ENCODE measurements at places on chromosomes 3 and 15. TPM values are rescaled to one million over a fixed set of nuclear protein-coding genes. Genes with fewer than 3 reads are reported as not detected.

Gene CFAP100
- not detected for total RNA-seq

Gene RETNLB
- total RNA-seq = 89.0 TPM

Gene SPTBN5
- 0.64 TPM for total RNA-seq

Gene DUOXA2
- total RNA-seq = 4.9 TPM

Gene PLCB2
- total RNA-seq = 11.2 TPM

Gene AQP9
- total RNA-seq = 0.27 TPM

Gene GRK7
- not detected for total RNA-seq

Gene EPHA3
- 1.0 TPM for total RNA-seq

Gene PRR23A
- not detected for total RNA-seq

Gene ZNF639
- total RNA-seq = 25.3 TPM

Gene AP3B2
- 1.3 TPM for total RNA-seq

Gene ALDH1L1
- 26.7 TPM for total RNA-seq

Gene GPR27
- total RNA-seq = 0.70 TPM

Gene ANKRD34C
- total RNA-seq = not detected

Gene TAGLN3
- 1.0 TPM for total RNA-seq

Gene GOLGA8S
- 0.17 TPM for total RNA-seq

Gene ADAMTSL3
- 1.6 TPM for total RNA-seq

Gene TRIM42
- total RNA-seq = not detected

GRCh38 chr15:100667405-100668347 lies 65.3 kb downstream of the ASB7 start:
- DNase-seq = no peak

- DNase-seq = no peak
These were observed 483.5 kb downstream of the GABRG3 start for GRCh38 chr15:27454281-27455075.

DNA sequence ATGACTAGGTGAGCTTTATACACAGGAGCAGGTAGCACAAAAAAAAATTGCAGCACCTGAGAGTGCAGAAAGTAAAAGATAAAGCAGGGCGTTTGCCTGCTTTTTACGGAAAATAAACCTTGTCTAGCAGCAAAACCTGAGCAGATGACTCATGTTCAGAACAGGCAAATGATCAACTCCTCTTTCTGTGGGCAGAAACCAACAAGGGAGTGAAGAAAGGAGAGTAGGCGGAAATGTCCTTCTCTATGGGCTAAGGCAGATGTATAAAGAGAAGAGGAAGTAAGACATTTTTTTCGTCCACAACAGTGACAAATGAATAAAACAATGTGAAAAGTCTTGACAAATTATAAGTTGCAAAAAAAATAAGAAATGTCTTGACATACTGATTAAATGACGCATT lies 24.5 kb upstream of the GMNC start:
- no peak for DNase-seq

- no peak for DNase-seq
These were observed 120.7 kb upstream of the LINGO1 start for GRCh38 chr15:77753281-77753873.

GRCh38 chr15:76512971-76513370 lies 176.4 kb downstream of the ISL2 start:
- DNase-seq = no peak

DNA sequence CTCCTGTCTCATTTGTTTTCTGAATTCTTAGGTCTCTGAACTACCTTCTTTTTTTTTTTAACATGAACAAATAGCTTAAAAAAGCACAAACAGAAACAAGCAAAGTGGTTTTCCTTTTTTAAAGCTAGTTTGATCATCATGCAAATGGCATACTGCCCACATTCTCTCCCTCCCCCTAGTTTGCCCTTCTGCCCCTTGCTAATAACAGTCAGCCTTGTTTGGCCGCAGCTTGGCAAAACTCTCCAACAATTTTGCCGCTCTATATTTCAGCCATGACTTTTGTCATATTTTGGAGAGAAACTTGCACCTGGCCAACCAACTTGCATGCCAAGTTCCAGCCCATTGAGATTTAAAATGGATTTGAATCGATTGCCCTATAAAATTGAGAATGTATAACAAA lies 666.0 kb upstream of the NR2F2 start:
- no peak for DNase-seq

DNA sequence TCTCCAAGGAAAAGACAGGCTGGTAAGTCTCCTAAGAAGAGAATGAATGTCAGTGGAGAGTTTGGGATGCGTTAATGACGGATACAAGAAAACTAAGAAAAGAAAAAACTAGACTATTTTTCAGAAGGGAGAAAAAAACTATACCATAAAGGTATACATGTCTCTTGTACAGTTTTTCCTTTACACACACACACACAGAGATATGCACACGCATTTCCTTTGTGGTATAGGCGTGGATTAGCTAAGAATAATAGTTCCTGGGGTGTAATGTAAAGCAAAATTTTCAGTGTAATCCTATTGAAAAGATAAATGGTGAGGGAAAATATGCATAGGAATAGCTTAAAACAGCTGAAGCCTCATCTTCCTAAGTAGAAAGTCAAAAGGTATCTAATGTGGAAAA lies 36.3 kb downstream of the GABPB1 start:
- DNase-seq = no peak

GRCh38 chr3:132347811-132348210 lies 30.6 kb downstream of the ACP3 start:
- no peak for DNase-seq

DNA sequence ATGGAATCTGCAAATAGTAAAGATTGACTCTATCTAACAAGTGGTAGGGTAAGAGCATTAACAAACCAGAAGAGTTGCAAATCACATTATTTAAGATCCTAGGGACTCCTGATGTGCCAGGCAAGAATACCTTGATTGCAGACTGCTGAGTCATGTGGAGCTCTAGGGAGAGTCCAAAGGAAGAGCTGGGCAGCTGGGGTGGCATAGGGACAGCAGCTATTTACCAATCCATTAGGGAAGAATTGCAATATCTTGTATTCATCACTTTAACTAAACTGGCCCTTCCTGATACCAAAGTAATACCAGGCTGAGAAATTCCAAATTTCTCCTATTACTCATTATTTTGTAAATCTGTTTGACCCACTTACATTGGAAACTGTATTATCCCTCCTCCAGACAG lies 52.2 kb upstream of the ACP3 start:
- no peak for DNase-seq

GRCh38 chr15:63504247-63504978 lies at the start of gene USP3:
TSS of gene USP3 (plus strand) at chr15:63504593. CDS start at chr15:63504740, 147 bp downstream.
- peak; percentile 94 for DNase-seq

- no peak for DNase-seq
These were observed 115.0 kb downstream of the ALDH1A2 start for GRCh38 chr15:57950381-57950946.

DNA sequence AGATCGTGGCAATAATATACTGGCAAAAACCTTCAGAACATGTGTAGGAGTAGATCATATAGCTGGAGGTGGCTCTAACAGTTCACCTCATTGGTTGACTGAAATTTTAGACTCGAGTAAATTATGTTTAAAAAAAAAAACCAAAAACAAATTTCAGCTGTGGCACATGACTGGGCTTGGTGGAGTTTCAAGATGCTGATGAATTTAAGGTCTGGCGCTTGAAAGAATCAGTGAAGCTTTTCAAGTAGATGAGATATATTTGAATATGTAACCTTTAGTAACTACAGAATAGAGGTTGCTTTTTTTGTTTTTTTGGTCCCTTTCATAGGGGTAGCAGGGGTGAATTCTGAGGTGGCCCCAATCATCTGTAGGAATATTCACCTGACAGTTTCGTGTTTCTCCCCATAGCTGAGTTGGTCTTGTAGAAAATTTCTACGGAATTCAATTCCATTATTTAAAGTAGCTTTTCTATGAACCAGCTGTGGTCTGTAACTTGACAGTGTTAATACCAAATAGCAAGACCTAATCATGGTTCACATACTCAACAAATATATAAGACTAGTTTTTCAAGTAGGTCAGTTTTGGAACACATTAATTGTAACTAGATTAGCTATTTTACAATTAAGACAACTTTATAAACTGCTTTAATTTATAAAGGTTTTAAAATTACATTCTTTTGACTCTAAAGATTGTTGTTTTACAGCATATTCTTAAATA lies 65.6 kb downstream of the MAP4 start:
- DNase-seq = no peak

- DNase-seq = no peak
These were observed 136.6 kb downstream of the SUCLG2 start for GRCh38 chr3:67517781-67518180.

- no peak for DNase-seq
These were observed 138.5 kb upstream of the CCDC54 start for GRCh38 chr3:107238787-107239186.

GRCh38 chr3:2880218-2880756 lies 229.9 kb downstream of the IL5RA start:
- DNase-seq = no peak

DNA sequence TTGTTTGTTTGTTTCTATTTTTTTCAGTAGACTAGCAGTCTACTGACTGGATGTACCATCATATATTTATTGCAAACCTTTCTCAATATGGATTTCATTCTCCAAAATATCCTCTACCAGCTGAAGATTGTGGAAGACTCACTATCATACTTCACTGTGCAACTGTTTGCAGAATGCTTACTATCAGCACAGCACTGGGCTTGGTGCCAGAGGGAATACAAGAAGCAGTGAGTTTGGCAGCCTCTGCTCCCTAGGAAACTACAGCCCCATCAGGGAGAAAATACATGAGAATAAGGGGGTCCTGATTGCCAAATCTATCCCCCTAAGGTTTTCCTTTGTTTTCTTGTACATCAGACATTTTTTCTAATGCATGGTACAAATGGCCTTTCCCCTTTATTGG lies 27.5 kb downstream of the AQP9 start:
- DNase-seq = no peak

DNA sequence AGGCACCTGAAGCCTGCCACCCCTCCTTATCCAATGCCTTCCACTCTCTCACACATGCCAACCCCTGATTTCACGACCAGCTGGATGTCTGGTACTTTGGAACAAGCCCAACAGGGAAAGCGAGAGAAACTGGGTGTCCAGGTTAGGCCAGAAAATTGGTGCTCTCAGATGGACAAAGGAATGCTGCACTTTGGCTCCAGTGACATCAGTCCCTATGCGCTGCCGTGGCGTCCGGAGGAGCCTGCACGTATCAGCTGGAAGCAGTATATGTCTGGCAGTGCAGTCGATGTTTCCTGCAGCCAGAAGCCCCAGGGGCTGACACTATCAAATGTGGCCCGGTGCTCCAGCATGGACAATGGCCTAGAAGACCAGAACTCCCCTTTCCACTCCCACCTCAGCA lies 45.2 kb downstream of the CDAN1 start:
- DNase-seq = no peak

- DNase-seq = no peak
These were observed 70.0 kb upstream of the SUCLG2 start for GRCh38 chr3:67724434-67724833.

- DNase-seq = no peak
These were observed 1.5 kb downstream of the ZNF639 start for GRCh38 chr3:179324270-179324754.

DNA sequence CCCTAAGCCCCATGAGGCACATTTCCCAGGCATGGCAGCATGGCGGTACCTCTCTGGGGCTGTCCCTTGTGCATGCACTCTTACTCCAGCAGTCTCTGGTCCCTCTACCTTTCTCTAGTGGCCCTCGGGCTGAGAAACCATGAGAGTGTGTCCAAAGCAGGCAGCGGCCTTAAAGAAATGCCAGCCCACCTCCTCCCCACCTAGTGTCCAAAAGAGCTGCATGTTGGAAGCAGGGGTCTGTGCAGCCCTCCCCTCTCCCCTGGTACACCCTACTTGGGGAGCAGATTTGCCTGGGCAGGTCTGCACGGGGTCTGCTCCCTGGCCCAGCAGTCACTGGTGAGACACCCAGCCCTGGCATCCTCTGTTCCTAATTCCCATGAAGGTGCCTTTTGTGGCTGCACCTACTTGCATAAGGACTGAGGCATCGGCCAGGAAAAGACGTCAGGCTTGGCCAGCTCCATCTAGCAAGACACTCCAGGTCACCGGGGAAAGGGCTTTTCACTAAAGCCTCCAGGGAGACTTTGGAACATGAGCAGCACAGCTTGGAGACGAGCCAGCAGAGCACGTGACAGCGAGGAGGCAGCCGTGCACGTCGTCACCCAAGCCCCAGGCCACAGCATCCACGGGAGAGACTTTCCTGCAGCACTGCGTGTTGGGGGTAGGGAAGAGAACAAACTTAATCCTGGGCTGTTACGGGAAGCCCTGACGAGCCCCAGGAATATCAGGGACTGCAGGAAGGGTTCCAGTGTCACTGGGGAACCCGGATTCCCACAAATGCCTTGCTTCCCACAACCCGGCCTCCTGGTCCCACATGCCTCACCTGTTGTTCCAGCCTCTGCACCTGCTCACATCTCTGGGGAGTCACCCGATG lies 38.8 kb downstream of the TM2D3 start:
- DNase-seq = peak; percentile 89

- no peak for DNase-seq
These were observed 1.7 kb downstream of the CCDC9B start for GRCh38 chr15:40338921-40339620.

DNA sequence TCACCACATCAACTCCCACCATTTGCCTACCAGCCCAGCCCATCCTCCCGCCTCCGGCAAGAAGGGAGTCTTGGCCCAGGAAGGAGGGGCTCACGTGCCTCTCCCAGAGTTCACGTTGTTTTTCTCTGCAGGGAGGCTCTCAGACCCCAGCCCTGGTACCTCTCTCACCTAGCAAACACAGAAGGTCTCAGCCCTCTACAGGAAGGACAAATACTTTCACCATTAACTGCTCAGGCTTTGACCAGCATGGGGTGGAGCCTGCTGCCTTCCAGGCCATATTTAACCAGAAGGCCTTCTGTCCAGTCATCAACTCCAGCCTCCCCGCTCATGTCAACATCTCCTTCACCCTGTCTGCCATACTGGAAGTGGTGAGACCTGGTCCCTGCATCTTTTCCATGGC lies 19.0 kb upstream of the HTR3E start:
- DNase-seq = no peak

DNA sequence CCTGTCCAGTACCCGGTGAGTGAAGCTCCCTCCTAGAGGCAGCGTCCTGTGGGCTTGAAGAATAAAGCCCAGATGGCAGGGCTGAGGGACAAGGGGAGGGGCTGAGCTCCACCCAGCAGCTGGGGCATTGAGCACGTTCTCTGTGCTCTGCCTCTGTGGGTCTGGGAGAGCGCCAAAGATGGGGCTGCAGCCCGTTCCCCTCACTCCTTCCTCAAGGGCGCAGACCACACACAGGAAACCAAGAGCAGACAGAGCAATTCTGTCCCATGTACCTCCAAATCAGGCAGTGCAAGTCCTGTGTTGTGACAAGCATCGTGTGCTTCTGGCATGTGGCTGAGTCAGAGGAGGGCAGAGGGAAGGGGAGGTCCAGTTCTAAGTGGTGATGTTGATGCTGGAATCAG lies 15.7 kb upstream of the KIF23 start:
- DNase-seq = no peak

GRCh38 chr3:119417771-119418512 lies 45.5 kb downstream of the TMEM39A start:
- no peak for DNase-seq

GRCh38 chr3:52561028-52561747 lies 24.8 kb downstream of the UQCC5 start:
- no peak for DNase-seq

- DNase-seq = no peak
These were observed 124.0 kb downstream of the RAP2B start for GRCh38 chr3:153285982-153286381.

GRCh38 chr3:42670051-42670576 lies 15.2 kb upstream of the KLHL40 start:
- DNase-seq = no peak

GRCh38 chr3:72238010-72238691 lies 453.2 kb upstream of the PROK2 start:
- no peak for DNase-seq

Data from left colon (tissue), 2 donors.